D721Med (cell line): ENCODE measurements at places on chromosomes 12 and 14.

DNA sequence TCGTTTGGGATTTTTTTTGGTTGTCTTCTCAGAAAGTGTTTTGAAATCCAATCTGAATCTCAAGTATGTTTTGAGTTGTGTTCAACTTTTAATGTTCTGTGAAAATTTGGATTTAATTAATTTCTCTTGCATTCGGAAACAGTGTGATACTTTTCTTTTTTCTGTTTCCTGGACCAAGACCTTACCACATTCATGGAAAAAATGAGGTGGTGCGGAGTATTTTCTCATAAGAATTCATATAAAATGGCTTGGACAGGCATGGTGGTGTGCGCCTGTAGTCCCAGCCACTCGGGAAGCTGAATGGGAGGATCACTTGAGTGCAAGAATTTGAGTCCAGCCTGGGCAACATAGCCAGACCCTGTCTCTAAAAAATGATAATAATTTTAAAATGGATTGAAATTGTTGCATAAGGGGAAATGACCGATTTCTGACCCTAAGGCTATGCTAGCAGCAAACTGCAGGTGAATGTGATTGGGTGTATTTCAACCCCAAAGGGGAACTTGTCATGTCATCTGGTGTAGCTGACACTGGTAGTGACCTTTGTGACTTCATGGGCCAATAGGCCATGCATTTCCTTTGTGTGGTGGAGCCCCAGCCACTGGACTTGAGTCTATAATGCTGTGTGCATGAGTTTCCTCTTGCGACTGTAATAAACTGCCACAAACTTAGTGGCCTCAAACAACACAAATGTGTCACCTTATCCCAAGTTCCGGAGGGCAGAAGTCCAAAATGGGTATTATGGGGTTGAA, 123.5 kb upstream of the RFLNA start:
- DNase-seq, result no peak

DNA sequence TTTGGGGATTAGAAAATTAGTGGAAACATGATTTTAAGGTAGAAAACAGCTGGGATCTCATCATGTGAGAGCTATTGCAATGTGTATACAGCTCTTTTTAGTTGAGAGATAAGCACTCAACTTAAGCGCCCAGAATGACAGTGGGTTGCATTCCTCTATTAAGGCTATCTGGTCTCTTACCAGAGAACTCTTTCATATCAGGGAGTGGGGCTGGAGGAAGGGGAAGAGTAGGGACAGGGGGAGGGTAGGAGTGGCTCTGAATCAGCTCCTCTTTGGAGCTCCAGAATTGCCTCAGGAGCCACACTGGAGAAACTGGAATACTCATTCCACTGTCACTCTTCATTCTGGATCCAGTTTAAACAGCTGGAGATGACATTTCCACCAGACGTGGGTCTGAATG, 9.2 kb upstream of the PLEKHG3 start:
- no peak for DNase-seq

GRCh38 chr12:76944892-76945291, 66.1 kb upstream of the CSRP2 start:
- no peak for DNase-seq

- DNase-seq, result no peak
Measured at GRCh38 chr12:81558031-81558430, 201.1 kb downstream of the PPFIA2 start.

- DNase-seq, result peak; percentile 50
Measured at GRCh38 chr14:100440207-100440631, 117.1 kb downstream of the SLC25A47 start.

- DNase-seq, result peak; percentile 53
Measured at GRCh38 chr14:93943052-93943451, 15.9 kb downstream of the FAM181A start.

DNA sequence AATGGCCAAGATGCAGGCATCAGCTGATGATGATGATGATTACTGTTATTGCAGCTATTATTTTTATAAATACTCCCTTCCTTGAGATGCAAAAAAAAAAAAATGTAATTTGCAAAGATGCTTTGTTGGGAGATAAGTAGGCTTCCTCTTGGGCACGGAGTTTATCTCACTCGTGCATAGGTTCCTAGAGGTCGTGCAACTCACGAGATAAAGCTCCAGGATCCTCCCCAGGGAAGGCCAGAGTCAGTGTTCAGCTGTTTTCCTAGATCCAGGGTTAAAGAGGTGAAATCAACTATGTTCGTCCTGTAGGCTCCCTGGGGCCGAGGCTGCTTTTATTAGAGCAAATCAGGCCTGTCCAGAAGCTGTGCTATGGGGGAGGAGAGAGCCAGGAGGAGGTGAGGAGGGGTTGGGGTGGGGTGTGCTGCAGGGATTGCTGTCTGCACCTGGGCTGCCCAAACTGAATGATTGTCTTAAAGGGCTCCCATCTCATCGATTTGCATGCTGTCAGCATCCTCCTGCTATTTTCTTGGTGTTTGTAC, 270.3 kb downstream of the NRXN3 start:
- DNase-seq, result no peak

DNA sequence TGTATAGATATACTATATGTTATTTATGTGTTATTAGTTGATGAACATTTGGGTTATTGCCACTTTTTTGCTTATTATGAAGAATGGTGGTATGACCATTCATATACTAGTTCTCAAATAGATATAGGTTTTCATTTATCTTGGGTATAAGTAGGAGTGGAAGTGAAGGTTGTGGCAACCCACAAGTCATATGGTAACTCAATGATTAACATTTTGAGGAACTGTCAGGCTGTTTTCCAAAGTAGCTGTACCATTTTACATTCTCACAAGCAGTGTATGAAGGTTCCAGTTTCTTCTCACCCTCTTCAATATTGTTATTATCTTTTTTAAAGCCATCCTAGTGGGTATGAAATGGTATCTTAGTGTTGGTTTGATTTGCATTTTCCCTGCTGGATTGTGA, 19.0 kb upstream of the MSRB3 start:
- DNase-seq, result no peak

- no peak for DNase-seq
Measured at GRCh38 chr12:92107621-92108131, 38.0 kb downstream of the BTG1 start.

DNA sequence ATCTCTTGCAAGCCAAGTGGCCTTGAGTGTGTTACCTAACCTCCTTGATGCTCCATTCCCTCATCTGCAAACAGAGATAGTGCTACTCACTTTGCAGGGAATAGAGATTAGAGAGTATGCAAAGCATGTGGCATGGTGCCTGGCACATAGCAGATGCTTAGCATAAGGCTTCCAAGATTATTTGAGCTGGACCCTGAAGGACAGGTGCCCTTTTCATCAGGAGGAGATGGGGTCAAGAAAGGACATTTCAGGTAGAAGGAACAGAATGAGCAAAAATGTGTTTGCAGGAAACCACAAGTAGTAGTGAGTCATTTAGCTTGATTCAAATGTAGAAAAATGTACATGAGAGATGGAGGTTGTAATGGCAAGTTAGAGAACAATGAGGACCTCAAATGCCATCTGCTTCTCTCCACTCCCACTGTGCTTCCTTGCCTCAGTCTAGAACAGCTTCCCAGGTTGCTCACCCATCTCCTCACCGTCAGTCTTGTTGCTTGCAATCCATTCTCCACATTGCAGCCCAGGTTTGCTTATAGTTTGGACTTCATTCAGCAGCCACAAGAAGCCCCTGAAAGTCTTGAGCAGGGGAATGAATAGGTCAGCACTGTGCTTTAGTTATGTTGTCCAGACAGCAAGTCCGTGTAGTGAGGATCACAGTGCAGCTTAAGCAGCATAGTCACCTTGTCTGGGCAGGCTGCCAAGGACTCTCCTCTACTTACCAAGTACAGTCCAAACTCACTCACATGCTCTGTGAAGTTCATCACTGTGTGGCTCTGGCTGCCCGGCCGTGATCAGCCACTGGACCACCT, 536.3 kb upstream of the CCDC196 start:
- no peak for DNase-seq

GRCh38 chr14:55272922-55273321, 1.7 kb downstream of the FBXO34 start:
- DNase-seq, result no peak

GRCh38 chr12:119115296-119115905, 63.3 kb upstream of the HSPB8 start:
- peak; percentile 28 for DNase-seq

DNA sequence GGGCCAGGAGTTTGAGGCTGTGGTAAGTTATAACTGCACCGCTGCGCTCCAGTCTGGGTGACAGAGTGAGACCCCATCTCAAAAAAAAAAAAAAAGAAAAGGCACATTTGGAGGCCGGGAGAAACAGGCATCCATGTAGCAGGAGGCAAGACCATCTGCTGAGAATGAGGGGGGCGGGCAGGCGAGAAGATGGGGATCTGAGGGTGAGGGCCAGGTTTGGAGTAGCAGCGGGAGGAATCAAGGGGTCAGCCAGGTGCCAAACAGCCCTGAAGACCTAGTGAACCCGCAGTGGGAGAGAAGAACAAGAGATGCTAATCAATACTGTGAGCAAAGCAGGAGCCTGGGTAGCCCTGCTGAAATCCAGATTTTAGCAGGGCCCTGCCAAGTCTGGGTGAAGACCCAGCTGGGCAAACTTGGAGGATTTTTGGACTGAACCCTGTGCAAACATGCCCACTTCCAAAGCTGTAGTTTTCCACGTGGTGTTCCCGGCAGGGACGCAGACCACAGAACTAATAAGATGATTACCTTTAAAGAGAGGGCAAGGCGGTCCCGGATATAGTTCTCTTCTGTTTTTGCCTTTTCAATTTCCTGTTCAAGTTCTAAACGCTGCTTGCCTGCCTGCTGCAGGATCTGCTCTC, 61.0 kb downstream of the NIN start:
- no peak for DNase-seq

DNA sequence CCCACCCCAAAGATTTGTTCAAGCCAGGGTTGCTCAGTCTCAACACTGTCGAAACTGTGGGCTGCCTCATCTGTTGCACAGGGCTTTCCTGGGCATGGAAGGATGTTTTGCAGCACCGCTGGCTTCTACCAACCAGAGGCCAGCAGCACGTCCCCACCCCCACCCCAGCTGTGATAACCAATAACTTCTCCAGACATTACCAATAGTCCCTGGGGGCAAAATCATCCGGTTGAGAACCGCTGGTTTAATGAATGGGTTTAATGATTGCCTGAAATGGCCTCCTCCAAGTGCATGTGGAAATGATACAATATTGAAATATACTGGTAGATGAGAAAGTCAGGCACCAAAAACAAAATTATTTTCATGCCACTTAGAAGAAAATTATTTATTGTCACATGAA, 44.5 kb downstream of the RIMBP2 start:
- no peak for DNase-seq

GRCh38 chr12:41606468-41607445, 418.6 kb downstream of the PDZRN4 start:
- no peak for DNase-seq
